ENCODE measurements at places on chromosomes 1 and 21. TPM values are rescaled to one million over a fixed set of nuclear protein-coding genes. Genes with fewer than 3 reads are reported as not detected.

- H3K27me3 ChIP-seq, result no peaks in the 10 kb centered on the region
- H3K4me1 ChIP-seq, result no peaks in the 10 kb centered on the region
- no peak overlapping the region for H3K27ac ChIP-seq
- H3K4me3 ChIP-seq, result no peak overlapping the region
- H3K36me3 ChIP-seq, result no peaks in the 10 kb centered on the region
Observed at GRCh38 chr21:46069166-46069565, 28.7 kb upstream of the COL6A2 start.

The C1orf21 gene
- total RNA-seq, result 78.5 TPM

The PLA2G2C gene
- not detected for total RNA-seq

DNA sequence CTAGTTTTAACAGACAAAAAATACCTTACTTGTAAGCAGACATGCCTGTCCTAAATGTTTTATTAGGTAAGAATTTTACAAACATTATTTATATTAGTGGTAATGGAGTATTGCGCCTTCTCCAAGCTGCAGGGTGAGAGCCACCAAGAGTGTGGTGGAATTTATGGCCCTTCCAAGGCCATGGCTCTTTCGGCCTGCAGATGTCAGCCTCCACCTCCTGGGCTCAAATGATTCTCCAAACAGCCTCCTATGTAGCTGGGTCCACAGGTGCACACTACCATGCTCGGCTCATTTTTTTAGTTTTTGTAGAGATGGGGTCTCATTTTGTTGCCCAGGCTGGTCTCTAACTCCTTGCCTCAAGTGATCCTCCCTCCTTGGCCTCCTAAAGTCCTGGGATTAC is 56.3 kb downstream of the ITGB3BP start:
- no peaks in the 10 kb centered on the region for H3K36me3 ChIP-seq
- DNase-seq, result no peak
- no peaks in the 10 kb centered on the region for H3K27me3 ChIP-seq

DNA sequence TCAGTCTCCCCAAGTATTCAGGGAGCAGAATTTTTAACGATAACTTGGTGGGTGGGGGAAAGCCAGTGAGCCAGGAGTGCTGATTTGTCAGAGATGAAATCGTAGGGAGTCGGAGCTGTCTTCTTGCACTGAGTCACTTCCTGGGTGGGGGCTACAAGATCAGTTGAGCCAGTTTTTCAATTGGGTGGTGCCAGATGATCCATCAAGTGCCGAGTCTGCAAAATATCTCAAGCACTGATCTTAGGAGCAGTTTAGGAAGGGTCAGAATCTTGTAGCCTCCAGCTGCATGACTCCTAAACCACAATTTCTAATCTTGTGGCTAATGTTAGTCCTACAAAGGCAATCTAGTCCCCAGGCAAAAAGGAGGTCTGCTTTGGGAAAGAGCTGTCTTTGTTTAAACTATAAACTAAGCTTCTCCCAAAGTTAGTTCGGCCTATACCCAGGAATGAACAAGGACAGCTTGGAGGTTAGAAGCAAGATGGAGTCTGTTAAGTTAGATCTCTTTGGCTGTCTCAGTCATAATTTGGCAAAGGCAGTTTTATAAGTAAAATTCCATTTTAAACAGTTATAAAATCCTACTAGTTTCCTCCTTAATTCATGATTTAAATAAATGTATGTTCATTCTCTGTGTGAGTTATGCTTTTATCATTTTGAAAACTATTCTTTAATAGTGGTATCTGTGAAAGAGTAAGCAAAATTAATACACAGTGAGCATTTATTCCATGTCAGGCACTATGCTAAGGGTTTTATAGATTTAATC is 51.7 kb downstream of the SLC16A1 start:
- peak overlapping the region; percentile 1 for H3K27ac ChIP-seq
- H3K4me3 ChIP-seq, result no peak overlapping the region
- no peaks in the 10 kb centered on the region for H3K36me3 ChIP-seq

DNA sequence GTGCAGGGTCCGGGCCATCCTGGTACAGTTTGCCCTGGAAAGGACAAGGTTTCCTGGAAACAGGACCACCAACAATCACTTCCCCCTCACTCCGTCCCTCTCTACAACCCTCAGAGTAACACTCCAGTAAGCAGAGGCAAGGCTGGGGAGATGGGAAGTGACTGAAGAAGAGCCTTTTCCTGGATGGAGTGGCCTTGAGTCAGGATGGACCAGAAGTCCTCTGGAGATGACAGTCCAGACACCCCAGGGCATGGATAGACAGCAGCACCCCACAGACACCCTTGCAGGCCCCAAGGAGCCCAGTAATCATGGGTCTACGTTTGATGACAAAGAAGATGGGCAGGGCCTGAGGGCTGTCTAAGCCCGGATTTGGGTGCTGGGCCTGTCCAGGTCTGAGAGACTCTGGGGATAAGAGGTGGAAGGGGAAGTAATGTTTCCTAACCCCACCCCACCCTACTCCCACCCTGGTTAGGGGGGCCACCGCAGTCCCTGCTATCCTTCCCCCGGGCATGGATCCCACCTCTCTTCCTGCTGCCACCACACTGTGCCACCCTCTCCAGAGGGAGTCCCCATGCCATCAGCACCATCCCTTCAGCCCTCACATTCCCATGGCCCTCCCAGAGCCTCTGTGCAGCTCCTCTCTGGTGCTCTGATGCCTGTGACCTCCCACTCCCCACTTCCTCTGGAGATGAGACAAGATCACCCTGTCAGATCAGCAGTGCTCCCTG is 7.2 kb upstream of the S100A8 start:
- no peaks in the 10 kb centered on the region for H3K27me3 ChIP-seq
- H3K27ac ChIP-seq, result no peak overlapping the region
- DNase-seq, result peak; percentile 48
- no peaks in the 10 kb centered on the region for H3K4me1 ChIP-seq

DNA sequence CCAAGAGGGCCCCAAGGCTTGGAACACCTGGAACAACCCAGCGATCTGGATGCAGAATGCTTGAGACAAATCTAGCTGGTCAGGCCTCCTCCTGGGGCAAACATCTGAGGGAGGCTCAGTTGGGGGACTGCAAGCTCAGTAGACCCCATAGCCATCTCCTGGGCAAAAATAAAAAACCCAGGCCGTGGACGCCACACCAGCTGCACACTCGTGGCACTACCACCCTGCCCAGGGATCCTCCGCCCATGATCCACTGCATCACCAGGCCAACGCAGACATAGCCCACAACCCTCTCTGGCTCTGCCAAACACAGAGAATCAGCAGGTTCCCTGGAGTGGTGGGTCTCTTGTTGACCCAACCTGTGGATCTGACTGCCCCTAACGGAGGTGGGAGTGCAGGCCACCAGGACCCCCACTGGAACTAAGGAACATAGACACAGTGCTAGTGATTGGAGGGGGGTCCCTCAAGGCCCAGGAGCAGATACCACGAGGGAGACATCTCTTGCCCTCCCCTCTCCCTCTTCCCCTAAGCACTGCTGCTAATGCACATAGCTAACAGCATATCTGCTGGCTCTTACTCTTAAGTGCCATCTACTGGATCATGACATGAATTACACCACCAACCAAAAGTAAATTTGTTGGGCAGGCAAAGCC is 147.2 kb downstream of the CHD1L start:
- H3K27ac ChIP-seq, result no peak overlapping the region
- H3K36me3 ChIP-seq, result no peaks in the 10 kb centered on the region
- no peak for DNase-seq
- H3K4me1 ChIP-seq, result no peaks in the 10 kb centered on the region

- no peak for DNase-seq
- no peak overlapping the region for H3K27ac ChIP-seq
- H3K36me3 ChIP-seq, result no peaks in the 10 kb centered on the region
- no peak overlapping the region for H3K4me3 ChIP-seq
Observed at GRCh38 chr1:212528501-212528900, 80.1 kb upstream of the ATF3 start.

DNA sequence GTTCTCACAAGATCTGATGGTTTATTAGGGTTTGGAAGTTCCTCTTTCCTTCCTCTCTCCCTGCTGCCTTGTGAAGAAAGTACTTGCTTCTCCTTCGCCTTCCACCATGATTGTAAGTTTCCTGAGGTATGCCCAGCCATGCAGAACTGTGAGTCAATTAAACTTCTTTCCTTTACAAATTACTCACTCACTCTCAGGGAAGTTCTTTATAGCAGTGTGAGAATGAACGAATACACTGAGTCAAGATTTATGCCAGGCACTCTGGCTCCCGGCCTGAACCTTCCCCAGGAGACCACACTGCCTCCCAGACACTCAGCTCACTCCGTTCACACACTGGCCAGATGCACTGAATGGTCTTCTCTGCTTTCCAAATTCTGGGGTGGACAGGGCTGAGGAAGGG is 308.3 kb upstream of the AJAP1 start:
- H3K4me1 ChIP-seq, result no peaks in the 10 kb centered on the region
- H3K36me3 ChIP-seq, result no peaks in the 10 kb centered on the region
- no peaks in the 10 kb centered on the region for H3K27me3 ChIP-seq
- H3K4me3 ChIP-seq, result no peak overlapping the region

DNA sequence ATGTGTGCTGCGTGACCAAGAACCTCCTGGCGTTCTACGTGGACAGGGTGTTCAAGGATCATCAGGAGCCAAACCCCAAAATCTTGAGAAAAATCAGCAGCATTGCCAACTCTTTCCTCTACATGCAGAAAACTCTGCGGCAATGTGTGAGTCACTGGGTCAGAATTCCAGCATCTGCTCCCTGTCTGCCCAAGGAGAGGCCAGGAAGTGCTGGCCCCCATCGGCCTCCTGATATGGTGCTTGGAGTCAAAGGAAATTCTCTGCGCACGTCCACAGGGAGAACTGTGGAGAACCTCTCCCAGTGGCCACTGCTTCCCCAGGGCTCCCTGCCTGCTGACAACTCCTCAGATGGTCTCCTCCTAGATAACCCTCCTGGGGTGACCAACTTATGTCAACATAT is 25.6 kb upstream of the IL20 start:
- no peak overlapping the region for H3K4me3 ChIP-seq
- no peaks in the 10 kb centered on the region for H3K4me1 ChIP-seq
- H3K27me3 ChIP-seq, result no peaks in the 10 kb centered on the region
- DNase-seq, result no peak

DNA sequence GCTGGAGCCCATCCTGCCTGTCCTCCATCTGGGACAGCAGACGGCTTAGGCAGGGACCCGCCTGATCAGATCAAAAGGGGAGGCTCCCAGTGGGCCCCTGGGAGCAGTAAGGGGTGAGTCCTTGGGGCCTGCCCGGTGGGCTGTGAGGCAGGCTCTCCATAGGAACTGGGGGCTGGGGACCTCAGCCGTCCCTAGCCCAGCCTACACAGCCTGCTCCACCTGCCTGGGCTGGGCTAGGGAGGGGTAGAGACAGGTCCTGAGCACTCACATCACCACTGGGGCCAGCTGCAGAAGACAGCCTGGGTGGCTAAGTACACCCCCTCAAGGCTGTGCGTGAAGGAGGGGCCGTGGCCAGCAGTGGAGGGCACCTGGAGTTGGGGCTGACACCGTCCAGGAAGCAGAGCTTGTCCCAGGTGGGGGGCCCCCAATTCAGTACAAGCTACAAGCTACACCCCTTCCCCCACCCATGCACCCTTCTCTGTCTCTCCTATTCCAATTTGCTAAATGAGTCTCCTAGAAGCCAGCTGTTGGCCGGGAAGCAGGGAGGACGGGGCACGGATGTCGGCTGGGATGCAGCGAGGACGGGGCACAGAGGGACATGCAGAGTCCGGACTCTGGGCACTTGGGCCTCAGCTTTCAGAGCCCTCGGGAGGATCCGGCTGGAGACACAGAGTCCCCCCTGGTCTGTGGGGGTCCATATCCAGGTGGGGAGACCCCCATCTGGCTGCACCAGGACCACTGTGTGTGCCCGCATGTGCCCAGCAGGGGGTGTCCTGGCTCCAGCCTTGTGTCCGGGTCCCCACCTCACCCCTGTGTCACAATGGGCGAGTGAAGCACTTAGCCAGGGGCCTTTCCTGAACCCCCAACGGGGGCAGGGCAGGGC is 1.7 kb downstream of the ISG15 start:
- H3K36me3 ChIP-seq, result no peaks in the 10 kb centered on the region
- no peak for DNase-seq
- no peaks in the 10 kb centered on the region for H3K27me3 ChIP-seq
- H3K27ac ChIP-seq, result peak overlapping the region; percentile 94

DNA sequence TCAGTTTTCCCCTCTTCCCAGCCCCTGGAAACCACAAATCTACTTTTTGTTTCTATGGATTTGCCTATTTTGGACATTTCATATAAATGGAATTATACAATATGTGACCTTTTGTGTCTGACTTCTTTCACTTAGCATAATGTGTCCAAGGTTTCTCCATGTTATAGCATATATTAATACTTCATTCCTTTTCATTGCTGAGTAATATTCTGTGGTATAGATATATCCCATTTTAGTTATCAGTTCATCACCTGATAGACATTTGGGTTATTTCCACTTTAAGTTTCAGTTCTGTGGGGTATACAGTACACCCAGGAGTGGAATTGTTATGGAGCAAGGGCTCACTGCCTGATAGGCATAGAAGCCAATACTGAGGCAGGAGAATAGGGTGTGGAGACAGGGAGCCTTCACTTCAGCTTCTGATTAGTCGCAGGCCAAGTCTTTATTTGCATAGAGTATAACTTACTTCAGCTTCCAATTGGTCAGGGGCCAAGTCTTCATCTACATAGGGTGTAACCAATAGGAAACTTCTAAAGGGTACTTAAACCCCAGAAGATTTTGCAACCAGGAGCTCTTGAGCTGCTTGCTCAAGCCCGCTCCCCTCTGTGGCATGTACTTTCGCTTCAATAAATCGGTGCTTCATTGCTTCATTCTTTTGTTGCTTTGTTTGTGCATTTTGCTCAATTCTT is 8.3 kb upstream of the NVL start:
- DNase-seq, result no peak
- H3K27ac ChIP-seq, result no peak overlapping the region
- H3K36me3 ChIP-seq, result no peaks in the 10 kb centered on the region

DNA sequence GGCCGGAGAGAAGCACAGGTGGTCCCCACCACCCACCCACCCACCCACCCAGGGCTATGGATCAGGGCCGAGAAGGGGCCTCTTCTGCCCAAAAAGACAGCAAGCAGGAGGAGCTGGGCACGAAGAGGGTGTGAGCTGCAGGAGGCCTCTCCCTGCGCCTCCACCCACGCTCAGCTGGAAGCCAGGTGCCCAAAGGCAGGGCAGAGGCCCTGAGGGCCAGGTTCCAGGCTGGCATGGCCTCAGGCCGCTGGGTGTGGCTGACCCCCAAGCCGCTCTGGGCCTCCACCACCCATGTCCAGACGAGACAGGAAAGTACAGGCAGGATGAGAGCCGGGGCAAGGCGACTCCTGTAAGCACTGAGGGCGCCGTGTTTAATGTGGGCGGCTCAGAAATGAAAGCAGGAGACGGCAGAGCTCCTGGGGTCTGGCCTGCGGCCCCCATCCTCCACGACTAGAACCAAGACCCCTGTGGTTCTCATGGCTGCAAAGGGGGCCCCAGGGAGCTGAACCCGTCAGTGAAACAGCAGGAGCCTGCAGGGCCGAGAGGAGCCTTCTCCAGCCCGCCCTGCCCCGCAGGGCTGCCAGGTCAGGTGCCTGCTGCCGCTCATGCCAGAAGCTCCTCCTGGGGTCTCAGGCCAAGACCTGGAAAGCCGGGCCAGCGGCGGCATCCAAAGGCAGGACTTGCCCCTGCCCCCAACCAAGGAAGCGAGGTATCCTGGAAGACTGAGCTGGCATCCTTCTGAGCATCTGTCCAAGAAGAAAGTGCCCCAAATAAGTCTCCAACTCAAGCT is 56.0 kb downstream of the MEGF6 start:
- H3K4me1 ChIP-seq, result no peaks in the 10 kb centered on the region
- no peak overlapping the region for H3K27ac ChIP-seq
- DNase-seq, result no peak
- H3K36me3 ChIP-seq, result no peaks in the 10 kb centered on the region
- no peaks in the 10 kb centered on the region for H3K27me3 ChIP-seq

The SLC25A34 gene
- total RNA-seq, result 4.2 TPM

All from right atrium auricular region (tissue), 2 donors.